Fibroblast of mammary gland (primary cell): ENCODE measurements at places on chromosomes 2 and 18.

- DNase-seq, result peak; percentile 16
These were observed 49.1 kb downstream of the COBLL1 start for GRCh38 chr2:164792316-164793170.

DNA sequence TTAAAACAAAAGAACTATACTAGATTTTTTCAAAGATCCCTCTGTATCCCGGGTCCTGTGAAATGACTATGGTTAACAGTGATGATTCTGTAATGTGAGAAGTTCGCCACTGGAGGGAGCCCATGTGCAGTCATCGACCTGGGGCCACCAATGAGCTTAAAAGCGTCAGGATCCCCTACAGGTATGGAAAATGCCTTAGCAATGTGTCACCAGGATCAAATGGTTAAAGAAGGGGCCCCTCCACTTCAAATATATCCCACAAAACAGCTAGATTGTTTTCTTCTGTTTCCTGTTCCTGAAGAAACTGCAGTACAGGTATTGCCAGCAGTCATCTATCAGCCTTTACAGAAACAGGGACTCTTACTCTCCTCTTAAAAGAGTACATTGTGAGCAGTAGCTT is 15.3 kb downstream of the CHRNA1 start:
- DNase-seq, result peak; percentile 54

- DNase-seq, result no peak
These were observed 1.2 kb downstream of the COA5 start for GRCh38 chr2:98607104-98607503.

DNA sequence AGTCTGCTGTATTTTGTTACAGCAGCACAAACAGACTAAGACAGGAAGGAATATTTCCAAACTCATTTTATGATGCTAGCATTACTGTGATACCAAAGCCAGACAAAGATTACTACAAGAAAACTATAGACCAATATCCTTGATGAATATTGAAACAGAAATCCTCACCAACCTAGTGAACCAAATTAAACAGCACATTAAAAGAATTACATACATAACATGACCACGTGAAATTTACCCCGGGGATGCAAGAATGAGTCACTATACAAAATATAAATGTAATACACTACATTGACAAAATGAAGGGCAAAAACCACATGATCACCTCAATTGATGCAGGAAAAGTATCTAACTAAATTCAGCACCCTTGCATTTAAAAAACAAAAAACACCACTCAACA is 112.6 kb downstream of the CHN1 start:
- DNase-seq, result peak; percentile 26

GRCh38 chr18:8960740-8961657 is 141.5 kb upstream of the NDUFV2 start:
- peak; percentile 85 for DNase-seq

DNA sequence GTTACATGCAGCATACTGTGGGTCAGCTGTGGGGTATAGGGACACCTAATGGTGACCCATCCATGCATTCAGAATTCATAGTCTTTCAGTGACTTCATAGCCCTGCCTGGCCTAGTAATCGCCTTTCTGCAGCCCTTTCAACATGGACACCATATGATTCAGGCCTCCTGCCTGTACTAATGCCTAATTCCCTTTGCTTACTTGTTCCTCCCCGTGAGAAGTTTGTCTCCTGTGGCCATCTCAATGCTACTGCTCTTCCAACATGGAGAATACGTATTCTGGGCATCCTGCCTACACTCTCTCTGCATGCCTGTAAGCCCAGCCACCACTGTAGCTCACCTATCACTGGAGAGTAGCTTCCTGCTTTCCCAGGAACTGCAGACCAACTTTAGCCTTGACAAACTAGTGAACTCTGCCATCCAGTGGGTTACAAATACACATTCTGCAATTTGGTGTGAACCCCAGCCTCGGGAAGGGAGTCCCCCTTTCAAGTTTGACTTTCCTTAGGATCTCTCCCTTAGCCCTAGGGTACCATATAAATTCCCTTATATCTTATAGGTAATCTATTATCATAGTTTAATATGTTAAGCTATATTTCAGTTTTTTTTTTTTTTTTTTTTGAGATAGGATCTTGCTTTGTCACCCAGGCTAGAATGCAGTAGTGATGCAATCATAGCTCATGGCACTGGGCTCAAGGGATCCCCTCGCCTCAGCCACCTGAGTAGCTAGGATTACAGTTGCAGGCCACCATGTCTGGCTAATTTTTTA is 22.3 kb downstream of the M1AP start:
- DNase-seq, result no peak

- peak; percentile 21 for DNase-seq
These were observed 66.9 kb upstream of the CYP26B1 start for GRCh38 chr2:72214429-72215143.

- no peak for DNase-seq
These were observed 31.8 kb upstream of the NTSR2 start for GRCh38 chr2:11701751-11702301.

DNA sequence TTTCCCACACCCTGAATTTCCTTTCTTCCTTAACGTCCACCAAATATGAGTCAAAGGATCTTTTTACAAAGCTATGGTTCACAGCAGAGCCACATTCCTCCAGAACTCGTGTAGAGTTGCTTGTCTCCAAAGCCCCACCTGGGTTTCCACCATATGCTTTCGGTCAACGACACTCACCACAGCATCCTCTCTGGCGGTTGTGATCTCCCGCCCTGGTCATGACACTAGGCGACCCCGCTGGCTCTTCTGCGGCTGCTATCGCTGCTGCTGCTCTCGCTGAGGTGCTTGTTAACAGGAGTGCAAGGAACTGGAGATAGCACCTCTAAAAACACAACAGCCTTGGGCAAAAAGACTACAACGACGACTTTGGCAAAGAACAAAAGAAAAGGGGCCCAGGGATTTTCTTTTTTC is 340 bp downstream of the SLC40A1 start:
- peak; percentile 12 for DNase-seq

- DNase-seq, result no peak
These were observed 84.3 kb downstream of the PPP1R1C start for GRCh38 chr2:182069908-182070307.

GRCh38 chr2:241413929-241414580 is 58.0 kb downstream of the FARP2 start:
- peak; percentile 45 for DNase-seq

DNA sequence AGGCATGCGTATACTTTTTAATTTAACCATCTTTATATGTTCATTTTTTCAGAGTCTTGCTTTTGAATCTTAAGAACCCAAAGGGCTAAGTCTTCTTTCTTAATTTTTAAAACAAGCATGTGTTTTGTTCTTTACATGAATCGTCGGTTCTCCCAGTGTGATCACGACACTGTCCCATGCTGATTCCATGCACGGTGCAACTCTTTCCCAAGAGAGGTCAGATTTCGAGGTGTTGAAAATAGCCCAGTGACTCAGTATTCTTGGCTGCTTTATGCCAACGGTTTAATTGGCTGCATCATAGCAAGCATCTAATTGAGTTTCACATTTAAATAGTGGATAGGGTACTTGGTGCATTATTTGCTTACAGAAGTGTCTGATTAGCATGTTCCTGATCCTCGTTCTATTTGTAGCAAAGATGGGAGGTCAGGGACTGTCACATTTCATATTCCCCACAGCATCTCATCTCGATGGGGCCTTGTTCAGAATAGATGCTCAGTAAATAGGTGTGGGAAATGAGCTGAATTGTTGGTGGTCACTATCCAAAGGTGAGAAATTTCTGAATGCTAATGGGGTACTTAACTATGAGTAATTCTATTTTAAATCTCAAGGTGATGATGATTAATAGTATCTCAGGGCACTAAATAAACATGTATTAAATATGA is 2.8 kb downstream of the NPAS2 start:
- DNase-seq, result peak; percentile 78

GRCh38 chr2:72173640-72174321 is 26.1 kb upstream of the CYP26B1 start:
- no peak for DNase-seq

DNA sequence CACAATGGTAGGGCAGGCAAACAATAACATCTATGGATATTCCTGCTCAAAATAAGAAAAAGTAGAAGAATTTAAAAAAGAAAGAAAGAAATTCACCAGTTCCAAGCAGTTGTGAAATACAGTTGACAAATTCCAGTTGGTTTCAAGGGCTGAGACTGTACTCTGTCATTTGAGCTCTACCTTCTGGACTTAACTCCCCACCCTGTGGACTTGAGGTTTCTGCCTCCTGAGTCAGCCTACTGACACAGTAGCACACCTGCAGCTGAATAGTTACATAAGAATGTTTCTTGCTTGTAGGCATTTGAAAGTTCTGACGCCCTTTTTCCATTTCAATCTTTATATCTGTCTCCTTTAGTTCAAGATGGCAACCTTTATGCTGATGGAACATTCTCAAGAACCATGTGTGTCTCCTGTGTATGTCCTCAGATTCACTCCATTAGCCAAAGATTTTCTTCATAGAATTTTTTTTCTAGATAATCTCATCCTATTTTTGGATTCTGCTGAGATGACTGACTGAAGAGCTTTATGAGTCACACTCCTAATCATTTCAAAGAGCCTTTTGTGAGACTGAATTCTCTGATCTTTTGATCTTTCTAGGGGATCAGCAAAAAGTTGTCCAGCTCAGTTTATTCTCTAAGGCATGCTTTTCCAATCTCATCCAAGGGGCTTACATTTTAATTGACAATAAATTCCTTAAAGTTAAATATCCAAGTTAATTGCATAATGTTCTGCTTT is 19.1 kb downstream of the NETO1 start:
- no peak for DNase-seq

- DNase-seq, result peak; percentile 55
These were observed at the start of gene SPIRE1 for GRCh38 chr18:12657684-12658425. Gene SPIRE1 (minus strand): TSS chr18:12658107. CDS start chr18:12657866, 241 bp downstream.

DNA sequence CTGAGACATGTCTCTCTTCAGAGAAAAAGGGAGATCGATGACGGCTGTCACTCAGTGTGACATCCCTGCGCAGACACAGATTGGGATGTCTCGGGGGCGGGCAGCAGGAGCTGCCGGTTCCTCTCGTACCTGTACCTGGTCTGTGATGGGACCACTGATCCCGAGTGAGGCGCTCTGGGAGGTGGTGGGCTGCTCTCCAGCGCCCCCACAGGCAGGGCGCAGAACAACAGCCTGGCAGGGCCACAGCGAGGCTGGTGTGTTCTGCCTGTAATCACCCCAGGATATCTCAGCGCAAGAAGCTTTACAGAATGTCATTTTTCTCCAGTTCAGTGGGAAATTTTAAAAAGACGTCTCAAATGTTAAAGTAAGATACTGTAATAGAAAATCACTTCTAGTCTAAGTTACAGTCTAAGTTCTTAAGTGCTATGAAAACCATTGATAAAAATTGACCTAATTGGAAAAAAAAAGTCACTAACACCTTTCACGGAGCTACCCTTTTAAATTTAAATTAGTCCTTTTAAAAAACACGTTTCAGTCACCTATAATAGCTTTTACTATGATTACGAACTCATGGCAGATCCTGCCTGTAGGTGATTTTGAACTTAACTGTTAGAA is 189.8 kb downstream of the SNTG2 start:
- DNase-seq, result no peak

GRCh38 chr18:5107988-5108387 is 89.1 kb downstream of the AKAIN1 start:
- DNase-seq, result no peak

- no peak for DNase-seq
These were observed 47.1 kb downstream of the SLC25A12 start for GRCh38 chr2:171846894-171847293.

- DNase-seq, result no peak
These were observed 104.9 kb downstream of the CERS6 start for GRCh38 chr2:168560817-168561499.

DNA sequence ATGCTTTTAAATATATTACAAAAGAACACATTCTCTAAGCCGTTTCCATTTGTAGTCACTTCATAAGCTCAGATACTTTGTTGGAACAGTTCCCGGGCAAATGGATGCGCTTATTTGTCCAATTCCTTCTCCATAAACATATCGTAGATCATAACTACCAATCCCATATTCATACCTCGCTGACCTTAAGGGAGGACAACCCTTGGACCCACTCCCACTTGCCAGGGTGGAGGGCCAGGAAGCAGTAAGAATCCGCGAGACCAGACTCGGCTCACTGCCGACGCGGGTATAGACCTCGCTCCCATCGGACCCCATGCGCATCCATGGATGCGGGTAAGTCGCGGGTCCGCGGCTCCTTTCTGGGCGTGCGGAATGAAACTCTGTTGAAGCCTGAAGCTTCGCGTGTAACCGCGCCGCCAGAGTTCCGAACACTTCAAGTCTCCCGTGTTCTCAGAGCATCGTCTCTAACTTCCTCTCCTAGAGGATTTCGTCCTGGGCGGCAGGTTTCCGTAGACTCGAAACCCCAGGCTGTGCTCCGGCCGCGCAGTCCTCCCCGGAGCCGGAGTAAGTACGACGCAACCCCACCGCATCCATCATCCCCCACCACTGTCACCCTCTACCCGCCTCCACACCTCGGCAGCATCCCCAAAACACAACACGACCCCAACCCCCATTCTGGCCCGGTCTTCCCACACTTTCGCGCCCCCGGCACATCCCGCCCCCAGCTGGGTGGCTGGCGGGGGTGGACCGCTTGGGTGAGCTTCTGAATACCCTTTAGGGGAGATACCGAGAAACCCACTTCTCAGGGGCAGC is 1.1 kb downstream of the DSC3 start:
- no peak for DNase-seq

DNA sequence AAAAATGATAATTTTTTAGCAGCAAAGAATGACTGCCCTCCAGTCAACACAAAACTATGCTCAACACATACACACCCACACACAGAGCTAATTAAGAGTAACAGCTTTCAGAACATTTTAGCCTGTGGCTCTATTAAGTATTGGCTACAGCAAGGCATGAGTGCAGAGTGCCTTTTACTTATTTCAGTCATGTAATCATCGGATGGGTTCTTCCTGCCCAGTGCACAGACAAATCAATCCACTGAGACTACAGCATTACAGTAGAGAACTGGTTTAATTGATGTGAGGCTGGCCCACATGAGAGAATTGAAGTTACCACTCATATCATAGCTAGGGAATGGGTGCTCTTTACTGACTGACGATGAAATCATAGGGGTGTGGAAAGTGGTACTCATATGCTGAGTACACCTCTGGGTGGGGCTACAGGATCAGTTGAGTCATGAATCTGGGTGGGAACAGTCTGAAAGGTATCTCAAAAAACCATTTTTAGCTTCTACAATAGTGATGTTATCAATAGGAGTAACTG is 241.0 kb downstream of the FSIP2 start:
- DNase-seq, result peak; percentile 72

- DNase-seq, result no peak
These were observed 3.5 kb upstream of the ERICH2 start for GRCh38 chr2:170766693-170767092.

DNA sequence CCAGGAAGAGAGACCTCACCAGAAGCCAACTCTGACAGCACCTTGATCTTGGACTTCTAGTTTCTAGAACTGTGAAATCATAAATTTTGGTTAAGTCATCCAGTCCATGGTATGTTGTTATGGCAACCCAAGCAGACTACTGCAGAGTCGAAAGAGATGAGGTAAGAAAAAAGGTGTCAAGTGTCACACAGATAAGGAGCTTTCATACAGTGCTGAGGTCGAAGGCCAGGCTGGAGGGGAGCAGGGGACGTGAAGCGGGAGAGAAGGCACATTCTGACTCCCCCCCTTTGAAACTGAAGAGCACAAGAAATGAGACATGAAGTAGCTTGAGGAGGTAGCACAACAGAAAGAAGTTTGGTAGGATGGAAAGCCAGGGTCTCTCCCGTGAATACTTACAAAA is 110.4 kb downstream of the ALK start:
- DNase-seq, result no peak
